ENCODE measurements at places on chromosomes 6 and 20.

GRCh38 chr6:103081876-103082630, 1688.5 kb downstream of the GRIK2 start:
- no peak for DNase-seq

- DNase-seq, result no peak
Observed at GRCh38 chr20:44543358-44543757, 21.5 kb upstream of the SERINC3 start.

DNA sequence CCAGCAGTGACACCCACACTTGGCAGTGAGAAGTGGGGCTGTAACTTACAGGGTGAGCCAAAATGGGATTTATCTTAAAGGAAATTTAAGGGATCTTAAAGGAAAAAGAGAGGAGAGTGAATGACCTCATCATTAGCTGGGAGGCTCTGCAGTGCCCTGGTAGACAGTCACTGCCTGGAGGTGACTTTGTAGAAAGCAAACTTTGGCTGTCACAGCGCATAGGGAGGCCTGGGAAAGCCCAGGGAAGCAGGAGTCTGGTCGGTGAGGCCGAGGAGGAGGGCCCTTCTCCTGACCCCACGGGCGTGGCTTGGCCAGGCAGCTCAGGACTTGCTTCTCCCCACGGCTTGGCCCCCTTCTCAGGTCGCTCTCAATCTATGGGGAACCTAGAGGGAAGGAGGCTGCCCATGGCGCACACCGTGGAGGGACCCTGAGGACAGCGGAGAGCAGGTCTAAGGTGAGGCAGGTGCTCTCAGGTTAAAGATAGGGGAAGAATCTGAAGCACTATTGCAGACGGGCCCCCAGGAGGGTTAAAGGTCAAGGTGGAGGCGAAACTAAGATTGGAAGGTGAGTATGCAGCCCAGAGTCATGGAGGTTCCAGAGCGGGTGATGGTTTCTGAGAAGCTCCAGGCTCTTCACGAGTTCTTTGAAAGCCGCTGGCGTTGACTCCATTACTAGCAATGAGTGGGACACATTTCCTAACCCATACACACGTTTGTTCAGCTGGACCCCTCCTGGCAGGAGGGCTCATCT, 15.6 kb upstream of the RIPK1 start:
- DNase-seq, result no peak

DNA sequence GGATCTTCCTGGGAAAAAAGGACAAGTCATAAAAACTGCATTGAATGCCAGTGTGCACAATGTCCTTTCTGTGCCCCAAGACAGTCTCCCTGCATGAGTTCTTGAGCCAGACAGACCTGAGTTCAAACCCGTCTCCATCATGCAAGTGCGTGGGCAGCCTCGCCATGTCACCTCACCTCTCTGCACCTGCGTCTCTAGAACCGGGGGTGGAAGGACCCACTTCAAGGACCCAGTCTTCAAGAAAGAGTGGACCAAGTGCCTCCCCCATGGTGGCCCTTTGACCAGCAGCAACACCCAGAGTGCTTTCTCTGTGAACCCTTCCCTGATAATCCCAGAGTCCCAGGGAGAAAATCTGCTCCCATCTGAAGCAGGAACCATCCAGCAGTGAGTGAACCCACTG, 23.5 kb upstream of the ANGPT4 start:
- no peak for DNase-seq

DNA sequence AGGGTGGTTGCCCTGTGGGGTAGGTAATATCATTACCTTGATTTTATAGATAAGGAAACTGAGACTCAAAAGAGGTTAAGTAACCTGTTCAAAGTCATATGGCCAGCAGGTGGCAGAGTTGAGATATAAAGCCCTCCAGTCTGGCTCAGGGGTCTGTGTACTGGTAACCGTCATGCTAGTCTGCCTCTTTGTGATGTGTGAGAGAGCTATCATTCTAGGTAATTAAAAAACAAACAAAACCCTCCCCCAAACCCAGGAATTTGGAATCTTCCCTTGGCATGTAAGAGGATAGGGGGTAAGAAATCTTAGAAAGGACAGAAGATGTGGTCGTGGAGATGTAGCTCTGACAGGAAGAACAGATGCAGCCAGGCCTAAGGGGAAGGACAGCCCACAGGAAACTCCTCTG, 206.0 kb downstream of the CDC5L start:
- DNase-seq, result peak; percentile 12

Measured in NCI-H1436 (cell line).